ENCODE measurements at places on chromosomes 6 and 20. TPM values are rescaled to one million over a fixed set of nuclear protein-coding genes. Genes with fewer than 3 reads are reported as not detected.

- no peak for DNase-seq
Measured at GRCh38 chr6:1105833-1106400, 206.0 kb upstream of the FOXQ1 start.

GRCh38 chr6:159101656-159102055 lies 56.9 kb upstream of the TAGAP start:
- DNase-seq = no peak

TMEM244 gene
- not detected for polyA plus RNA-seq

ZBTB12 gene
- 17.3 TPM for polyA plus RNA-seq
